Muscle of back (tissue), 13 donors: ENCODE measurements at places on chromosomes 2 and 18. TPM values are rescaled to one million over a fixed set of nuclear protein-coding genes. Genes with fewer than 3 reads are reported as not detected.

Gene ALPP
- not detected for polyA plus RNA-seq

Gene RND3
- 52.1 TPM for polyA plus RNA-seq

- DNase-seq, result no peak
Measured at GRCh38 chr2:128415779-128416061, 97.1 kb upstream of the HS6ST1 start.

DNA sequence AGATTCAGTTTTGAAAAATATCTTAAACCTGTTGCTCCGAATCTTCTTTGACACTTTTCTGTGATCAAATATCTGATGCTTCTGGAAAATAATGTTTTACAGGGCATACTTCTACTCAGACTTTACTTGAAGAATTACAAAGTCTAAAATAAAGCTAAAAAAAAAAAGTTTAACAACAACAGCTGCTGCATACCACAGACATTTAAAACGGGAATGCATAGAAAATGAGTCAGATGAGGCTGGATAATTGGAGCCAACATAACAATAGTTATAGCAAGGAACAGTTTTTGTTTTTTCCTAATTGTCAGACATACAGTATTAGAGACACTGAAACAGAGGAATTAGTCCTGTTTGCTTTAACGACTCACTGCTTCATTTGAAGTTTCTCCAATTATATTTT, 1090.2 kb downstream of the SUCLG1 start:
- peak; percentile 44 for DNase-seq

- DNase-seq, result no peak
Measured at GRCh38 chr2:176599796-176600485, 330.7 kb downstream of the MTX2 start.

- DNase-seq, result peak; percentile 60
Measured at GRCh38 chr2:241965931-241966412, 96.4 kb downstream of the RTP5 start.

Gene CTIF
- polyA plus RNA-seq, result 34.3 TPM

DNA sequence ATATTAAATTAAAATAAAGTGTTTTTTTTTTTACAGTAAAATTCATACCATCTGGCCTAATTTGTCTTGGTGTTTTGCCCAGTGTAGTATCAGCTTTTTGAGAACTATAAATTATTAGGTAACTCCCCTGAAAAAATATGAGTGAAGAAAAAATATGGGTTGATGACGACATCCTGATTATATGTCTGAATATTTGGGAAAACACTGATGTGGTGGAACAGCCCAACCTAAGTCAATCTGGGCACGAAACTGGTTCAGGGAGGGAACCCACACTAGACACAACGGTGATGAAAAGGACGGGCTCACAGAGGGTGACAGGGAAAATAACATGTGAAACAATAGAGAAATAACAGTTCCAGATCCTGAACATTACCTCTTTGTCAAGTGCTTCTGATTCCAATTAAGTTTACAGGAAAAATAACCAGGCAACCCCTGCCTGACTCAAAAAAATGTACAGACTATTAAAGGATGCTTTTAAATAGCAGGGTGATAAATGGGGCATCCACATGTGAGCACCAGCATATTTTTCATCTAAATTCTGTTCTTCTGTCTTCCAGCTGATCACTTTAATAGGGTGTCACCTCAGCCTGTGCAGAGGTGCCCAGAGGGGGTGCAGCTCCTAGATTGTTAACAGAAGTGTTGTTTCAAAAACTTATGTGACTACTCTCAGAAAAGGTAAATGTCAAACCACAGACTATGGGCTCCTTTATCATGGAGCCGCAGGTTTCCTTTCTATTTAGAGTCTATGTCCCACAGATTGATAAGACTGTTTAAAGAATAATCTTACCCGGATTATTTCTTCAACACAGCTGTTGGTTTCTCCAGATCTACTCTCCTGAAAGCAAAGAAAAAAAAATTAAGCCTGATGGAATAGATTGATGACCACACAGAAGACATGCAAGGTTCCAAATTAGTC, 305.4 kb downstream of the AFF3 start:
- DNase-seq, result peak; percentile 41

DNA sequence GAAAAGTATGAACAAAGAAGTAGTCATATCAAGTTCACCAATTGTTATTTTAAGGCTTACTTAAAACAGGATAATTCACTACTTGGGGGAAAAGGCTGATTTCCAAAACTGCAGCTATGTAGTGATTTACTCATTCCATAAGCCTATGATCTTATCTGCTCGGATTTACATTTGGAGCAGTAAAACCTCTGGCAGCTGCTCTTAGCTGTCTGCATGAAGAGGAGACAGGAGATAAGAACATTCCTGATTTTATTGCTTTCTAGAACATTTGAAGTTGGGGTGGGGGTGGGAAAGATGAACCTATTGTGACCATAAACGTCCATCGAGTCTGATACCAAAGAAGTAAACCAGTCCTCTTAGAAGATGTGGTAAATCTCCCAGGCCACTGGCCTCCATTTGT, 120.9 kb downstream of the MMADHC start:
- no peak for DNase-seq

- no peak for DNase-seq
Measured at GRCh38 chr2:127275356-127275755, 18.6 kb downstream of the ERCC3 start.

DNA sequence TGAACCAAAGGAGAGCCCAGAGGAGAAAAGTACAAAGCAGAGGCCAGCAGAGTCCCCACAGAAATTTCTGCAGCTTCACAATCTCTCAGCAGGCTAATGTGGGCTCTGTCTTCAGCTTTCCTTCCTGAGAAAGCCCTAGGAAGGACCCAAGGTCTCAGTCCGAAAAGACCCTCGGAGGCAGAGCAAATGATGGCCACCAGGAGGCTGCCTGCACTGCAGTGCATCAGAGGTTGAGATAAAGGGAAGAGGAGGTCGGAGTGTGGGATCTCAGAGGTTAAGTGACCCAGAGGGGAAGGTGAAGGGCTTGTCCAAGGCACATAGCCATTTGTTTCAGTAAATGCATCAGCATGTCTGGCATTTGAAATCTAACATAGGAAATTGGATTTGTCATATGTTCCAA, 299.1 kb upstream of the SLC14A2 start:
- no peak for DNase-seq

DNA sequence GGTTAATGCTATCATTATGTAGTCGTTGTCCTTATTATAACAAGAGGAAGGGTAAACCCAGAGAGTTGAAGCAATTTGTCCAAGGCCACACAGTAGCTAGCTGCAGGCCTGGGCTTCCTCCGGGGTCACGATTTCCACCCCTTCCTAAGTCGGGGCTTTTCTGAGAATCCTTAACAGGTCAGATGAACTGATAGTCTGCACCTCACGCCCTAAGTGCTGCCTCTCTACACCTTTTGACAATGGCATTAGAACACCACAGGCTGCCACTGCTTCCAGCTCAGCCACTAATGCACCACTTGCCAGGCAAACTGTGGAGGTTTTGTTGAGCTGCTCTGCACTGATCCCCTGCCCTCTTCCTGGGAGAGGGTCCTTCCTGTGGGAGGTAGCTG, 37.7 kb downstream of the FOSL2 start:
- no peak for DNase-seq

Gene ST6GAL2
- polyA plus RNA-seq, result 5.8 TPM

DNA sequence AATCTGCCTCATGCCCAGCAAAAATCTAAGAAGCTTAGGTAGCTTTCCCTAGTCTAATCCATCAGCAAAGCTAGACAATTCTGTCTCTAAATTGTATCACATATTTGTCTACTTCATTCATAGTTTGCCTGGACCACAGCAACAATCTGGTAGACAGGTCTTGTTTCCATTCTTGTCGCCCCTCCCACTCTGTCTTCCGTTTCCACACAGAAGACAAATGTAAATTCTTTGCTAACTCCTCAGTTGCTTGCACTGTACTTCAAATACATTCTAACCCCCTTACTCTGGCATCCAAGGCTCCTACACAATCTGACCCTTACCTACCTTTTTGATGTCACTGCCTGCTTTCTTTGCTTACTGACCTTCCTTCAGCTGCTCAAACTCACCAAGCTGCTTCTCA, 40.1 kb downstream of the THUMPD2 start:
- DNase-seq, result peak; percentile 32

Gene DSG1
- not detected for polyA plus RNA-seq

DNA sequence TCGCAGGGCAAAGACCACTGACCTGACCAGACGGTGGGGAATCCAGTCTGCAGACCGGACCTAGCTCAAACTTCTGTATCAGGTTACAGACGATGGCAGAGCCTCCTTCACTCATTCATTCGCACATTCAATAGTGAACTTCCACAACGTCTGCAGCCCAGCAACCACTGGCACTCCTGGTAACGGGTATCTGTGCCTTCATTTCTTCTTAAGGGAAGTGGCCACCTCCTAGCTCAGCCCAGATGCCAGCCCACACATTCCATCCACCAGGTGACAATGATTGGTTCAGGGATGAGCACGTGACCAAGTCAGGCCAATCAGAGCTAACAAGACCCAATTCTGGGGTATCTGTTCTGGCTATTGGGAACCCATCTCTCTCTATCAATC, 15.9 kb upstream of the ARMC9 start:
- DNase-seq, result no peak

Gene DSG2
- 5.0 TPM for polyA plus RNA-seq

GRCh38 chr2:189109921-189110397, 69.6 kb downstream of the COL5A2 start:
- DNase-seq, result no peak

DNA sequence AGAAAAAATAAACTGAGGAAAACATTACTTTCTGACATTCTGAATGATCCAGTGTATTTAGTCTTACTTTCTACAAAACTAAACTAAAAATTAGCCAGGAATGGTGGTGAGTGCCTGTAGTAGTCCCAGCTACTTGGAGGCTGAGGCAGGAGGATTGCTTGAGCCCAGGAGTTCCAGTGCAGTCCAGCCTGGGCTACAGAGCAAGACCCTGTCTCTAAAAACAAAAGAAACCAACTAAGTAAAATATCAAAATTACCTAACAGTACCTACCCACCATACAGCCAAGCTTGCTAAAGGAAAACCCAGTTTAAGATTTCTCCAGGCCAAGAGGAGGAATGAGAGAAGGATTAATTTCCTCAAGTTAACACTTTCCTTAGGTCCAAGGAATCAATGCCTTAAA, 2.9 kb downstream of the HSPD1 start:
- DNase-seq, result no peak
